ENCODE measurements at places on chromosomes 7 and 10.
A peak's percentile ranks its signal among the peaks of the same experiment; 100 is the strongest.

- DNase-seq: no peak
Observed at GRCh38 chr7:38558761-38559345, 72.3 kb downstream of the AMPH start.

DNA sequence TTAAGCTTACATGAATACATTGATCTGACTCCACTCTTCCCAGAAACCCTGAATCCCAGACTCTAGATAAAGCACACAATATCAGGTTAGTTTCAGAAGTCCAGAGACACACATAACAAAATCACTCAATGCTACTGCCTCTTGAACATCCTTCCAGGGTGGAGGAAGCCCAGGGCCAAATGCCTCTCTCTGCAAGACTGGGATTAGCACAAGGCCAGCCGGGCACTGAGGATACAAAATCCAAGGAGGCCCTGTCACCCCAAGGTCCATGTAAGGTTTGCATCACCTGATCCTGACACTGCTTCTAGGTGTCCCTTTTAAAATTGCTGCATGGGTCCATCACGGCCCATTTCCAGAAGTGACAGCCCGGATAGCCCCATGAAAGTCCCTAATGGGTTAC, 2.6 kb upstream of the PLXNA4 start:
- no peak for DNase-seq

GRCh38 chr7:70588191-70588921, 543.6 kb upstream of the GALNT17 start:
- no peak for DNase-seq

GRCh38 chr7:25382869-25383268, 154.6 kb upstream of the NPVF start:
- no peak for DNase-seq

GRCh38 chr7:93327006-93327633, 95.0 kb downstream of the VPS50 start:
- peak; percentile 77 for DNase-seq

DNA sequence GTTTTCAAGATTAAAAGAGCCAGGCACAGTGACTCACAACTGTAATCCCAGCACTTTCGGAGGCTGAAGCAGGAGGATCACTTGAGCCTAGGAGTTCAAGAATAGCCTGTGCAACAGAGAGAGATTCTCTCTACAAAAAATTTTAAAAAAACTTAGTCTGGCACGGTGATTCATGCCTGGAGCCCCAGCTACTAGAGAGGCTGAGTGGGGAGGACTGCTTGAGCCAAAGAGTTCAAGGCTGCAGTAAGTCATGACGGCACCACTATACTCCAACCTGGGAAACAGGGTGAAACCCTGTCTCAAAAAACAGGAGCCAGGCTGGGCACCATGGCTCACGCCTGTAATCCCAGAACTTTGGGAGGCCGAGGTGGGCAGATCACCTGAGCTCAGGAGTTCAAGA, 86.6 kb upstream of the KCTD7 start:
- DNase-seq: no peak

DNA sequence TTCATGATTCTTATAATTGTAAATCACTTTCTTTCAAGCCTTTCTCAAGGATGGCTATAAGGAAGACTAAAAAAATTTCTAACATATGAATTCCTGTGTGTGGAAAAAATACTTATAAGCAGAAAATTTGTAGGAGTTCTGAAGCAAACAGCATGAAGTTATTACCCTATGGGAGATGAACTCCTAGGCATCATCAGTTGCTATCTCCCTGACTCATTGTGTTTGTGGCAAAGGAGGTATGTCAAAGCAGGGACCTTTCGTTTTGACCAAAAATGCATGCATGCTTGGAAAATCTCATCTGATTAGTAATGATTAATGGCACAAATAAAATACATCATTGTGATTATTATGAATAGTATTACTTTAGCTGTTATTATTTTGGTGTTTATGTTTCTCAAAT, 59.4 kb downstream of the CALCR start:
- DNase-seq: no peak

DNA sequence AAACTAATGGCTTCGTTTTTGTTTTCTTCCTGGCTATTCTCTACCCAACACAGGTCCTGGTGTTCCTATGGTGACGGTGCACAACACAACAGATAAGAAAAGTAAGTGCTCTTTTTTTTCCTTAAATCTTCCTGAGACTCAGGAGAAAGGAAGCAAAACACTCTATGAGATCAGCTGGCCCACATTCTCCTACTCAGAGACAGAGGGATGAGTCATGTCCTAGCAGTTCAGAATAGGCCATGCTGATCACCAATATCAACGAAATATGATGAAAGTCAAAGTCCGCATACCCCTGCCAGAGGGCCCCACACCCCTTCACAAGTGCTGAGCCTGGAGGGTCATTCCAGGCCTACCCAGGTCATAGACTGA, 149.2 kb downstream of the PAXIP1 start:
- DNase-seq: no peak

DNA sequence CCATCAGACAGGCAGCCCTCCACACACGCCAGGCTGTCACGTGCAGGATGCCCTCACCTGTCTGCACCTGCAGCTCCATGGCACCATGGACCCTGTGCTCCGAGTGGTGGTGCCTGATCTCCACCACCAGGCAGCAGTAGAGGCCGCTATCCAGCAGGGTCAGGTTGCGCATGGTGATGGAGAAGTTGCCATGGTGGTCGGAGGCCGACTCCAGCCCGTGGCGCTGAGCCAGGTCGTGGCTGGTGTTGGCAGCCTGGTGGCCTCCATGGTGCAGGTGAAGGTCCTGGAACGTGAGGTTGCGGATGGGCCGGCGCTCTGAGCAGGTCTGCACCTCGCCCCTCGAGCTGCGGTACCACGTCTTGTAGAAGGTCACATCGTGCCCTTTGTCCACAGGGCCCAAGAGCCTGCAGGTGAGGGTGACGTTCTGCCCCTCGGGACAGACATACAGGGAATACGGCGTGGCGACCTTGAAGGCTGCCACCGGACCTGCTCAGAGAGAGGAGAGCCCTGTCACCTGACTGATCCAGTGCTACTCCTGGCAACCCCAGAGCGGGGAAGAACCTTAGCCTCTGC, 11.7 kb downstream of the VSIR start:
- no peak for DNase-seq

DNA sequence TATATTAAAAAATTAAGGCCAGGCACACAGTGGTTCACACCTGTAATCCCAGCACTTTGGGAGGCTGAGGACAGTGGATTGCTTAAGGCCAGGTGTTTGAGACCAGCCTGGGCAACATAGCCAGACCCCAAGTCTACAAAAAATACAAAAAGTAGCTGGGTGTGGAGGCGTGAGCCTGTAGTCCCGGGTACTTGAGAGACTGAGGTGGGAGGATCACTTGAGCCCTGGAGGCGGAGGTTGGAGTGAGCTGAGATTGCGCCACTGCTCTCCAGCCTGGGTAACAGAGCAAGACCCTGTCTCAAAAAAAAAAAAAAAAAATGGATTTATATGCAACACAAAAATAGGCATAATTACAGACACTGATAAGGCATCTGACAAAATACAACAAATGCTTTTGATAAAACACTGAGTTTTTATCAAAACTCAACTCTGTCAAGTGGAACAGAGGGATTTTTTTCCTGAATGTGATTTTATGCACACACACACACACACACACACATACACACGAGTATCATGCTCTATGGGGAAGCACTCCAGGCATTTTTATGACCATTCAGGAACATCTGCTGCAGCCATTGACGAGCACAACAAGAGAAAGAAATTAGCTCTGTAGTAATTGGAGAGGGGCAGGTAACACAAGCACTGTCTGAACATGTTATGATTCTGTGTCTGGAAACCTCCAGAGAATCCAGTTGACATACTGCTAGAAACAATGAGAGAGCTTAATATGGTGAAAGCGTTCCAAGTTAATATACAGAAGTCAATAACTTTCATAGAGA, 193.1 kb downstream of the WDR37 start:
- no peak for DNase-seq

DNA sequence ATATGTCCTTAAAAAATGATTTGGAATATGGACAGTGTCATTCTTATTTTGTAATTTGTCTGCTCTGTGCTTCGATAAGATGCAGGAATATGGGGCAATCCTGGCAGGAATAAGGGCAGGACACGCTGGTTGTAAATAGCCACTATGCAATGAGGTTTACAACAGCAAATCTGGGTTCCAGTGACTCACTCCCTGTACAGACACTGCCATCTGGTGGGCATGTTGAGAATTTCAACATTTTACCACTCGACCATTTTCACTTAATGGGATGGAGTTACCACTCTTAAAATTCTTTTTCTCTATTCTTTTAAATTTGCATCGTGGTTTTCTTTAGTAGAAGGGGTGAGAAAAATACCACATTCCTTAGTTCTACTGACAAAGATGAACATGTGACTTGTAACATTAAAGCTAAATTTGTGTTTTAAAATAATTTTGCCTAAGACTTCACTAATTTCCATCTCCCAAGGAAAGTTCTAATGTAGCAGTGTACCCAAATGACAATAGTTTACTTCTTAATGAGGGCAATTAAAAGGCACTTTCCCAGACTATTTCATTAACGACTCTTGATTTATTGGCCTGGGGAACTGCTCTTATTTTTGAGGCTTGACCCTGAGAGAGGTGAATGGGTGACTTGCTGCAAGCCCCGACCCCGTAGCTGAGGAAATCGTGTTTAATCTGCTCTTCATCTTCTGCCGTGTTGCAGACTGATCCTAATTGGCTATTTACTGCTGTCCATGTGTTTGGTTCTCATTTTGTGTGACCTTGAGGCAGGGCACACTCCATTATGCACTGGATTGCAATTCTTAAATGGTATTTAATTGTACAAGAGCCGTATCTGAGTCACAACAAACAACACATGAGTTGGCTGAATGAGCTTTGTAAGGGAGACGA, 173.6 kb upstream of the IMMP2L start:
- DNase-seq: peak; percentile 85

DNA sequence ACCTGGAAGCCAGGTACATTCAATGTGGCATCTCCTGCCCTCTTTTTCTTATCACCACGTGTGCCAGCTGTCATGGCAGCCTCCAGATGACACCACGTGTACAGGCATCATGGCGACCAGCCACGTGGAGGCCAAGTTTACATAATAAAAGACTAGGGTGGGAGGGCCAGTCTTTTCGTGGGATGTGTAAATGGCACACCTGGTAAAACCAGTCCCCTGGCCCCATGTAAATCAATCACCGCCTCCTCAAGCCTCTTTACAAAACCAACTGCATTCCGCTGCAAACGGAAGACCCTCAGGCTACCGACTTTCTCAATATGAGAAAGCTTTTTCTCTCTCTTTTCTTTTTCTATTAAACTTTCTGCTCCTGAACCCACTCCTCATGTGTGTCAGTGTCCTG, 65.1 kb upstream of the PHF14 start:
- no peak for DNase-seq

DNA sequence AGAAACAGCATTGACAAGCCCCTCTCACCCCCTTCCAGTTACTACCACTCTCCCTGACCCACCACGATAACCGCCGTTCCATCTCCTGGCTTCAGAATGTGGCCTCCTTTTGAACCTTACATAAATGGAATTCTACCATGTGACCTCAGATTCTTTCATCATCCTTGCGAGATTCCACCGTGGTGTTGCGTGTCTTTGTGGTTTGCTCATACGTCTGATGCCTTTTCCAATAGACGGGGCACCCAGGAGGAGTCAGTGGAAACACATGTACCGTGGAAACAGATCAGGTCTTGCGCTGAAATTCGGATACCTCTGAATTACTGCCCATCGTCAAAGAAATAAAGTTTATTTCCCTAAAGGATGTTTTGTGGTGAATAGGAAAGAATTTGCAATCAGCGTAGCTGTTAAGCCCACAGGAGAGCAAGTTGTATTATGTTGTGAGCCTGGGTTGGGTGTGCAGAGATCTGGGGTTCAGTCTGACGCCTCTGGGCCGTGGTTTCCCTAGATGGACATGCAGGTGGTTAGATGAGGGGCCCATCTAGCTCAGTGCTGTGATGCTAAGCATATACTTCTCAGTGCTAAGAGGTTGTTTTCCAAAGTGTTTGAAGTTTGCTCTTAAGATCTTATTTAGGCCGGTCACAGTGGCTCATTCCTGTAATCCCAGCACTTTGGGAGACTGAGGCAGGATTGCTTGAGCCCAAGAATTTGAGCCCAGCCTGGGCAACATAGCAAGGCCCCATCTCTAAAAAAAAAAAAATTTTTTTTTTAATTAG, 29.1 kb downstream of the GTF2IRD1 start:
- peak; percentile 87 for DNase-seq

DNA sequence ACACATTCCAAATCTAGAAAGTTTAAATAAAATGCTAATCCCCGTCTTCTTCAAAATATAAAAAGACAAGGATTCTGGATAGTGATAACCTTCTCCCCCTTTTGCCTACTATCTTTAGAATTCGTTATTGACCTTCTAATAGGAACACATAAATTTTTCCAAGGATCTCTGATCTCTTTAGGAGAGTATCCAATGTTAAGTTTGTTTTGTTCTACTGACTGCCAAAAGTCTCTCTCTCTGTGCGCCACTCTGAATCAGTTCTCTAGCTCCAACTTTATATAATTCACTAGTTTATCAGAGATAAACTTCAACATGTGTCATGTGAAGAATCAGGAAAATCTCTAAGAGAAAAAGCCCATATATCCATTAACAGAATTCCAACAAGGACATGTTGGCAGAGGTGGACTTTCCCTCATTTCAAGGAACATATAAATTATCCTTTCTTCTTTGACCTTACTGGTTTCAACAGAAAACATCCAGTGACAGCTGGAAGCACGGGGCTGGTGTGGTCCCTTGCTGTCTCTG, 615.6 kb downstream of the KCNMA1 start:
- no peak for DNase-seq

GRCh38 chr7:76430836-76431235, 6.1 kb downstream of the ZP3 start:
- no peak for DNase-seq

GRCh38 chr7:39349452-39350123, 216.6 kb upstream of the YAE1 start:
- no peak for DNase-seq

GRCh38 chr7:102859084-102859798, 53.6 kb upstream of the LRRC17 start:
- no peak for DNase-seq

GRCh38 chr10:34102237-34102673, 712.8 kb downstream of the PARD3 start:
- DNase-seq: peak; percentile 82

DNA sequence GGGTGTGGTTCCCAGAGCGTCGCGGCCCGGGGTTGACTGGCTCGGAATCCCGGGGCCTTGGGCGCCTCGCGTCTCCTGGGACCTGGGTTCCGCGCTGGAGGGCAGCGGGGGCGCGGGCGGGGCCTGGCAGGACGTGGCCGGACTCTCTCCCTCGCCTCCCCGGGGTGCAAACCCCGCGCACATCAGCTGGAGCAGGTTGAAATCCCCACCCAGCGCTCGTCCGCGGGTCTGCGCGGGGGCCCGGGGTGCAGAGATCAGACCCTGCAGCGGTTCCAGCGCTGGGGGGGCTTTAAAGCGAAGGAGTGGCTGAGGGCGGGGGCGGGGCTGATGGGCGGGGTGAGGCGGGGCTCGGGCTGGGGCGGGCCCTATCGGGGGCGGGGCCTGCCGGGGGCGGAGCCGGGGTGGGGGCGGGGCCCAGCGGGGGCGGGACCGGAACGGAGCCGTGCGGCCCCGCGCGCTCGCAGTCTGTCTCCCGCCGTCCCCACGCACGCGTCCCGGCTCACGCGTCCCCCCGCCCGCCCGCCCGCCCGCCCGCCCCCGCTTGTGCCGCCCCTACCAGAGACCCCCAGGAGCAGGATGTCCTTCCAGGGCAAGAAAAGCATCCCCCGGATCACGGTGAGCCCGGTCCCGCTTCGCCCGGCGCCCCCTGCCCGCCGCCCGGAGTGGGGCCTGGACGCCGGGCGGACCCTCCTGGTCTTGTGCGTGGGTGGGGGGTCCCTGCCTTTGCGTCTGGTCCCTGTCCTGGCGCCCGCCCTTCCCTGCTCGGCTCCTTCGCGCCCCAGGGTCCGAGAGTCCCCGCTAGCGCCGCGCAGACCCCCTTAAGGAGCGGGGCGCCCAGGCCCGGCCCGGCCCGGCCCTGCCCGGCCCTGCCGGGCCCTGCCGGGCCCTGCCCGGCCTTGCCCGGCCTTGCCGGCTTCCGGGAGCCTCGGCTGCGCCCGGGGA, at the start of gene DPYSL4:
Gene DPYSL4 (plus strand): TSS at position 461 of the 942 bp plus-strand sequence. CDS start 116 bp downstream, at position 577.
- no peak for DNase-seq
